ENCODE measurements at places on chromosomes 4 and X.

DNA sequence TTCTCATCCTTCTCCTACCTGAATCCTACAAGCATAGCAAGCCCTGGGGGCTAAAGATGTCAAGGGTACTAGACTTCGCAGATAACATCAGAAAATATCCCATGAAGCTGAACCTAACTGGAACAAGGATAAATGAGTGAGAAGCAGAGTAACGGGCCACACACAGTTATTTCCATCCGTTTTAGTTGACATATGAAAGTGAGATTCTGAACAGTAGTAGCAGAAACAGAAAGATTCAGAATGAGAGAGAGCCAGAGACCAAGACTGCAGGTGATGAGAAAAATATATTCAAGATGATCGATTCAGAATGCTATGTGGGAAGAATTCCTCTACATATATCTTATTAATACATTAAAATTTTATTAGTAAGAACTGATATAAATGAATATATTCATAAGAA is 165.1 kb downstream of the TSPAN5 start:
- DNase-seq: no peak

DNA sequence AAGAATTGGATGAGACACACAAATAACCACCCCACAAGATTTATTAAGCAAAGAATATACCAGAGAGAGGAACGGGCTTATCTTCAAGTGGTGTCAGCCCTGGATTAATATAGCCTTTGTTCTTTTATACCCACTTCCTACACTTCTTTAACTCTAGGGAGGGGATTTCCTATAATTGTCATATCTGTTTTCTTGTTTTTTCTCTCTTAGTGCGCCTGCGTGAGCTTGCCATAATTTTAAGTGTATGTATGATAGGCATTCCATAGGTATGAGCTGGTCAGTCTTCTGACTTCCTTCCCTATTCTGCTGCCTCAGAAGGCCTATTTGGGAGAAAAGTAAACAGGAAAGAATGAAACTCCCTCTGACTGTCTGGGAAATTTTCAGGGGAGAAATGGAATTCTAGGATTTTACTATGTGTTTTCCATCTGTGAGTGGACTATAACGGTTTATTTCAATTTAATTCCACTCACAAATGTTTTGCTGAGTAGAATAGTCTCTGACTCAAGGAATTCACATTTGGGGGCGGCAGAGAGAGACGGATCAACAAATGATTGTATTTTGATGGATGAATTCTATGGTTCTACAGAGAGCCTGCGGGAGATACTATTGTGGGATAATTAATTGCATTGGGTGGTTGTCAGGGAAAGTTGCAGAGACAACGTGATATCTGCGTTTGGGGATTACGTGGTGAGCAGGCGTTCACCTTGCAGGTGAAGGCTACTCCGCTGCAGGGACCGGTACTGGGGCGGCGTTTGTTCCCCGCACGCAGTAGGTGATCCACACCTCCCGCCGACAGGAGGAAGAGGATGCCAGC is 626 bp upstream of the CEP135 start:
- DNase-seq: peak; percentile 78

DNA sequence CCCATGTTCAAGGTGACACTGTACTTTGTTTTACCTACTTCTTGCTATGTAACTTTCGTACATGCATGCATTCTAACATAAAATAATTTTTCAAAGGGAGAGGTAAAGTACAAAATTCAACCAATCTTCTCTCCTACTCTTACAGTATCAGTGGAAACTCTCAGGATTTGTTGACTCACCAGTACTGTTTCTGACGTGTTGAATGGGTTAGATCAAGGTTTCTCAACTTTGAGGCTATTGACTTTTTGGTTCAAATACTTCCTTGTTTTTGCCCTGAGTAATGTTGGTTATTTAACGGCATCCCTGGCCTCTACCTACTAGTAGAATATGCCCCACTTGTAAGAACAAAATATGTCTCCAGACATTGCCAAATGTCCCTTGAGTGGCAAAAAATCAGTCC is 94.6 kb upstream of the SMAD1 start:
- DNase-seq: no peak

DNA sequence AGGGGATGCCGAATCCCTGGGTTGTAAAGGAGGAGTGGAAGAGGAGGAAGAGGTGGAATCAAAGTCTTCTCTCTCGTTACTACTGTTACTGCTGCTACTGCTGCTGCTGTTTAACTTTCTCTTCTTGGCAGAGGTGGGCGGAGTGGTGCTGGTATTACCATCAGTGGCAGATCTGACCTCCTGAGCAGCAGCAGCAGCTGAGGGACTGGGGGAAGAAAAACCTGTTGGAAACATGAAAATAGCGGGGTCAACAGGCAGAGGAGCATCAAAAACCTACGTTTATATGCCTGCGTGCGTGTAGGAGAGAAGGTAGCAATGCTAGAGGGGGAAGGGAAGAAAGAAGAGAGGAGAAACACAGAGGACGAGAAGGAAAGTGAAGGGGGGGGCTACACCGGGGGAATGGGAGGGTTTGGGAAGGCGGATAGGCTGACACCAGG is 339 bp downstream of the CUL4B start:
- DNase-seq: peak; percentile 55

DNA sequence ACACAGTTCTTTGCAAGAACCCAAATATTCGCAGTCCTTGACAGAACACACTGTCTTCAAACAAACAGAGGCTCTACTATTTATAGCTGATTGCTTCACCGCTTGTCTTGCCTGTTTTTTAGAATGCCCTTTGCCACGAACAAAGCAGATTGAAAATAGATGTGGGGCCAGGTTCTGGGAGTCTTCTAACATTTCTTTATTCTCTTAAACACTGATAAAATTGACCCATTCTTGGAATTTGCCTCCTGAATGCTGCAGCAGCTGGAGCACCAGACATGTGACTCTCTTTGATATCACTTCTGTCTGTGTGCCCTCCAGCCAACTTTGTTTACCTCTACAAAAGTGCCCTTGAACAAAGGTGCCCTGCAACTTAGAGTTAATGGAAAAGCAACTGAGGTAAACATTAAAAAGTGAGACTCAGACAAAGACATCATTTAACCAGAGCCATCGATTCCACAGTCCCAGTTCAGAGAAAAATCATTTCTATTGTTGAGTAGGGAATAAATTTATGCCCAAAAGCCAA is 64.2 kb upstream of the SPP1 start:
- no peak for DNase-seq

DNA sequence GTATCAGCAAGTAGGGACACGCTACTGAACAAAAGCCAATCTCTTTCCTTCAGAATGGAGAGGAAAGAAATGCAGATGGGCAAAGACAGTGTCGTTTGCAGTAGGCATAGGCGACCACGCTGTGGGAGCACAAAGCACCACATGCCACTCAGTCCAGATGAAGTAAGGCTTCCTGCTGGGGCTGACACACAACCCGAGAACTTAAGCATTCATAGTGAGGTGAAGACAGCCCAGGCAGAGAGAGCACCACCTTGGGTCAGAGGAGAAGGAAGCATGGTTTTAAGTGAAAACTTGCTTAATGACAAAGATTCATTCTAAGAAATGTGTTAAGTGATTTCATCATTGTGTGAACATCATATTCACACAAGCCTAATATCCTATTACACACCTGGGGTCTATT is 238.8 kb downstream of the MGST2 start:
- no peak for DNase-seq

DNA sequence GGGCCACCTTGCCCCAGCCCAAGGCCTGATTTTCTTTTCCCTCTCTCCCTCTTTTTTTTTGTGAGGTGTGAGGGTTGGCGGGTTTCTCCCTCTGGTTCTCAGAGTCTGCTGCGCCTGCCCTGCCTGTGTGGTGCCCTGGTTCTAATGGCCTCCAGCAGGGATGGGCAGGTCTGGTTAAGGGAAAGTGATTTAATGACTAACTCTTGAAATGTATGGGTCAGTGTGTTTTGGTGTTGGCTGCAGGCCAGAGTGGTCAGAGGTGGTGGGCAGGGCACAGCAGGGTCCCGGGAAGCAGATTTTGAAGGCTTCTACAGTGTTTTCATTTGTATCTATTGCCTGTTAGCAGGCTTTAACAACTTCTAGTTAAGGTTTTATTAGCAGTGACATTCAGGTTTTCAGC is 39.0 kb downstream of the JADE1 start:
- no peak for DNase-seq

DNA sequence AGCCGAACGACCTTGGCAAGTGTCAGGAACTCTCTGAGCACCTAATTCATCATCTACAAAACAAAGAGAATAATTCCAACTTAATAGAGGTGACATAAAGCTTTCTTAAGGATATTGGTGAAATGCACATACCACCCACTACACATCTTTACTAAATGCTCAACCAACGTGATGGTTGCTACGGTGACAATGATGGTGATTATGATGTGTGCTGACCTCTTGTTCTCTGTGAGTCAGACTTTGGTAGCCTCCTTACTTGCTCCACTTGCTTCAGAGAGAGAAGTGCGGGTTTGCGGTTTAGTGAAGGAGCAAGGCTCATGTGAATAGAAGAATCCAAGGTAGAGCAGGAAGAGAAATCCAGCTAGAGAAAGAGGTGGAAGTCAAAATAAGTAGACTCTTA is 52.8 kb upstream of the CLNK start:
- no peak for DNase-seq

- DNase-seq: no peak
Measured at GRCh38 chr4:152156442-152156841, 379.4 kb downstream of the FBXW7 start.

DNA sequence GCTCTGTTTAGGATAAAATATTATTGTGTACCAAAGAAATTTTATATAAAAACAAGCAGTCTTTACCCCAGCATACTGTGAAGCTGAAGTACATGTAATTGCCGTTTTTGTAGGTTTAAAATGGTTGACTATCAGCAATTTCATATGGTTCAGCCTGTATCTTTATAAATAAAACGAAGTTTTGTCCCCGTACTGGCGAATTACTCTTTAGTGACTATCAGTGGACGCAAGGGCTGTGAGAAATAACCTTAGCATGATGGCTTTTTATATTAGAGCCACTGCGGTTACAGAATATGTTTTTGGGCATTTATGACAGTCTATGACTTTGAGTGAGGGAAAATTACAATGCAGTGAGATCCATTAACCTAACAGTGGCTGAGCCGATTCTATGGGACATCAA is 1.2 kb downstream of the GPM6B start:
- DNase-seq: no peak

- DNase-seq: no peak
Measured at GRCh38 chrX:110795645-110796406, at the start of gene CHRDL1. CHRDL1 (minus strand) TSS chrX:110795817; CDS start chrX:110792181, 3,636 bp downstream.

DNA sequence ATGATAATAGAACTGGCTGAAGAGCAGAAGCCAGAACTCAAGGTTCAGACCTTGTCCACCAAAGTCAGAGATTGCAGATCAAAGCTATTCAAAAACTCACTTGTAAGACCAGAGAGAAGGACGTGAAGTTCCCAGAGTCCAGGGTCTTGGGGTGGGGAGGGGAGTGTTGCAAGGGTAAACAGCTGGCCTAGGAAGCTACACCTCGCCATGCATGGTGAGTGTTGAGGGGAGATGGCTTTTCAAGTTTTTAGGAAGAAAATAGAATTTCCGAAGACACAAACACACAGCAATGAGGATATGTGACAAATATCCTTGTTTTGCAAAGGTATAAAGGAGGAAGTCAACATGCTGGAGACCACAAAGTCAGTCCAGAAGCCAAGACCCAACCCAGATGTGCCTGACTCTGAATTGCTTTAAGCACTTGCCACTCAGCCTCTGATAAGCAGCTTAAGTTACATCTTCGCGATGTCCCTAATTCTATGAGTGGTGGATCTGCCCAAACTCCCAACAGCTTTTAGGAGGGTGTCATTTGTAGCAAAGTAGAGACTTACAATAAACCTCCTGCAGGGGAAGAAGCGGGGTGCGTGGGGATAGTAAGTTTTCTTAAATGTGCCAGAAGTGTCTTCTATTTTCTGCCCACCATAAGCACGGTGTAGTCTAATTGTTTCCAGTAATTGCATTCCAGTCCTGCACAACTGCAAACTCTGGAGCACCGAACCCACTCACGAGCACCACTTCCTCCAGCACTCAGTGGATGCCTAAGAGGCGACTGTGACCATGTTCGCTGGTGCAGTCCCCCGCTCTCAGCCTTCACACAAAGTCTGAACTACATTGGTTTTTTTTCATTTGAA is 26.5 kb downstream of the HAND2 start:
- DNase-seq: no peak

DNA sequence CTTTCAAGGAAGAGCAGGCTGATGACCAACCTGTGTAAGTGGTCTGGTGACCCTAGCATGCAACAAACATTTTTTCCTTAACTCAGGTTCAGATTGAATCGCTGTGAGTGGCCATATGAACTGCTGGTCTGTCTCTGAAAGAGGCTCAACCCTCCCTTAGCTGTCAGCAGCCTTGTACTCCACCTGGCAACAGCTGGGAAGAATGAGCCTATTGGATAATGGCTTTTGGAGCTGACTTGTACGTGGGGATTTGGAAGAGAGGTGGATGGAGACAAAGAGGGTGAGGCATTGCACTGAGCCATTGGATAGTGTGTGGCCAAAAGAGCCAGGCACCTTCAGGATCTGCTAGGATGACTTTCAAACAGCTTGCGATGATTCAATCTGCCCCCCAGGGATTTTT is 35.7 kb upstream of the BMP15 start:
- no peak for DNase-seq

DNA sequence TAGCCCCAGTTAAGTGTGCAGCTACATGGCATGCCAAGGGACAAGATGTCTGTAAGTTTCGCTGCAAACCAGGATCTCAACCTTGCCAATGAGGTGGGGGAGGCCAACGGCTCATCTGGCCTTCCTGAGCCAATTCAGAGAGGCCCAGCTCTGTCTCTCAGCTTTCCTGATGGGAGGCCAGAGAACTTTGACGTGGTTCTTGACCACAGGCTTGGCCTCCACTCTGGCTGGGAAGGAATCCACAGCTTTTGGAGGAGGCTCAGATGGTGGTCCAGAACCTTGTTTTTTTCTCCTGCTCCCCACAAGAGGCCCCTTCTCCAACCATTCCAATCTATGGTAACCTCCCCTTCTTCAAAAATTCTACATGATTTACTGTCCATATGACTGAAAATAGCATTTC is 9.8 kb downstream of the CAPN6 start:
- DNase-seq: no peak

GRCh38 chr4:8831221-8832112 is 40.2 kb downstream of the HMX1 start:
- no peak for DNase-seq

DNA sequence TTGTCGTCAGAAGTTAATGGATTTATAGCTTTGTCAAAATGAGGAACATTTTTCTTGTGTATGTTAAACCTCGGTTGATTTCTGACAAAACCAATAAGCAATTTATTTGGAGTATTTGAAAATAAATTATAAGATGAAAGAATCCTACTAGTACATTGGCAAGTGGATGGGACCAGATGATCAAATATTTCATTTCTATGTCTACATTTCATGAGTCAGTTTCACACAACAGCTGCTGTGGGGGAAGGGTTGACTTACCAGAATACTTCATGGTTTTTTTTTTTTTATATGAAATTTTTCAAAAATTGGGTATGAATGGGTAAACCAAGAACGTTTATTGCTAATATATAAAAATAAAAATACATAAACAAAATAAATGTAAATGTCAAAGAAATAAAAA is 39.4 kb downstream of the RAPGEF2 start:
- no peak for DNase-seq

GRCh38 chr4:112031712-112032328 is 113.4 kb upstream of the FAM241A start:
- DNase-seq: peak; percentile 64

GRCh38 chr4:169098532-169098931 is 88.5 kb upstream of the CBR4 start:
- DNase-seq: no peak
